Umbilical cord (tissue), 2 donors: ENCODE measurements at places on chromosomes 1 and 21.

DNA sequence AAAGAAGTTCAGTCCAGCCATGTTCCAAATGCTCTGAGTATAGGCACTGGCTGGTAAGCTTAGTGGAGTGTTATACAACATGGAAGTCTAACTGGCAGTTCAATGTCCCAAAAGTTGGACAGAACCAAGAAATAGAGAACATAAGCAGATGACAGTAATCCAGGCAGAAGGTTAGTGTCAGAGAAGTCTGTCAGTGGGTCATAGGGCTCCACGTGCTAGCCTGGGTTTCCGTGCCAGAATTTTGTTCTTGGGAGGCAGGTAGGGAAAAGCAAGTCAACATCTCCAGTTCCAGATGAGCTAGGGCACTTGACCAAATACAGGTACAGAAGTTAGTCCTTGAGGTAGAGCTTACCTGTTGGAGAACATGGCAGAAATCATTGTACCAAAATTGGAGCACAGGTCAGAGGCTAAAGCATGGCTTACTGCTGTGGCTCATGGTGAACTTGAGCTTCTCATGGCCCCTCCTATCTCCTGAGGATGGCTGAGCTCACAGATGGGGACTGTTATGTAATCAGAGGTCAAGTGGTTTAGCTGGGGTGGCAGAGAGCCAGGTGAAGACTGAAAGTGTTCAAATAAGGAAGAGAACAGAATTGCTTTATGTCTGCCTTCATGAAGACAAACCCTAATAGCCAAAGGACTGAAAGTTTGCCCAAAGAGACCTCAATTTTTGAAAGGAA lies 170.8 kb downstream of the NFIA start:
- peak; percentile 52 for DNase-seq

GRCh38 chr21:43597052-43597451 lies 62.2 kb downstream of the HSF2BP start:
- DNase-seq, result no peak

DNA sequence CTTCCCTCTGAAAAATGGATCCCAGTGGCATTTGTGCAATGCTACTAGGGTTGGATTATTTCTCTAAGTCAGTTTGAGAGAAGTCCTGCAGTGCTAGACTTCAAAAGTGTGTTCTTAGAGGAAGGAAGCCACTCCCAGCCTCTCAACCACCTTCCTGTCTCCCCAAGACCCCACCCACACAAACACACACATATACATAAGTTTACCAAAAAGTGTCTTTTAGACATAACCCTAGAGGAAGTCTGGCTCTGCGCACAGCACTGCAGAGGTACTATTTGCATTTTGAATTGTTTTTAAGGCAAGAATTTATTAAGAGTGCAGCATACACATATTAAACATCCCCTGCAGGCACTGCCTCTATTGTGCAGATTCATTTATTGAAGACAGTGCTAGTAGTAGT lies 127.3 kb downstream of the HHIPL2 start:
- DNase-seq, result no peak

DNA sequence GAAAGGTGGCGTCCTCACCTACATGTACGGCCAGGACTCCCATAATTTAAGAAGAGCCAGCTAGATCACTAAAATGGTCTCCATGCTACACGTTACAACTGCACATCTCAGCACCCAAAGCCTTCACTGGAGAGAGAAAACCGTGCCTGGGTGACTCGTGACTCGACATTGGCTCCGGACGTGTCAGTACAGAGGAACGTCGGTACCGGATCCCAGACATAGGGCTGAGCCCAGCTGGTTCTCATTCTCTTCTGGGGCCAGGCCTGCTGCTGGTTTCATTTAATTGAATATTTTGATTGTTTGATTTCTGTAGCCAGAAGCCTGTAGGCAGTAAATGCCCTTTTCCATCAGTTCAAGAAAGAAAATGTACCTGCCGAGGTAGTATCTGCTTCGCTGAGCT lies 93.1 kb downstream of the HHIPL2 start:
- no peak for DNase-seq

- DNase-seq, result no peak
These were observed at the start of gene KRTAP12-3 for GRCh38 chr21:44657635-44658540. Gene KRTAP12-3, plus strand, starts transcription at chr21:44657932. Its CDS starts 48 bp downstream, at chr21:44657980.

DNA sequence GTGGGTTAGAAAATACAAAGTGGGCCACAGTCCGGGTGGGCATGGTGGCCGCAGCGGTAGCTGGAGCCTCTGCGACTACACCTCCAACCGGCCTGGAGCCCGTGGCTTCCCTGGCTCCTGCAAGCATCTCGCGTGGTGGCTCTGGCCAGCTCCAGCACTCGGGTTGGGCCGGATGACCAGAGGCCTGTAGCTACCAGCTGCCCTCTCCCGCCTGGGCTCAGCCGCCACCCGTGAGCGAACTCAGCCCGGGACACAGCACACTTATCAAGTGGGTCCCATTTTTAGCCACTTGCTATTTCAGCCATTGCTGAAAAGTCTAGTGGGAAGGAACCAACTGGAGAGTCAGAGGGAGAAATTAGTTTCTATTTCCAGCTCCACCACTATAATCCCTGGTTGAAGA lies 107.7 kb upstream of the CACYBP start:
- no peak for DNase-seq

DNA sequence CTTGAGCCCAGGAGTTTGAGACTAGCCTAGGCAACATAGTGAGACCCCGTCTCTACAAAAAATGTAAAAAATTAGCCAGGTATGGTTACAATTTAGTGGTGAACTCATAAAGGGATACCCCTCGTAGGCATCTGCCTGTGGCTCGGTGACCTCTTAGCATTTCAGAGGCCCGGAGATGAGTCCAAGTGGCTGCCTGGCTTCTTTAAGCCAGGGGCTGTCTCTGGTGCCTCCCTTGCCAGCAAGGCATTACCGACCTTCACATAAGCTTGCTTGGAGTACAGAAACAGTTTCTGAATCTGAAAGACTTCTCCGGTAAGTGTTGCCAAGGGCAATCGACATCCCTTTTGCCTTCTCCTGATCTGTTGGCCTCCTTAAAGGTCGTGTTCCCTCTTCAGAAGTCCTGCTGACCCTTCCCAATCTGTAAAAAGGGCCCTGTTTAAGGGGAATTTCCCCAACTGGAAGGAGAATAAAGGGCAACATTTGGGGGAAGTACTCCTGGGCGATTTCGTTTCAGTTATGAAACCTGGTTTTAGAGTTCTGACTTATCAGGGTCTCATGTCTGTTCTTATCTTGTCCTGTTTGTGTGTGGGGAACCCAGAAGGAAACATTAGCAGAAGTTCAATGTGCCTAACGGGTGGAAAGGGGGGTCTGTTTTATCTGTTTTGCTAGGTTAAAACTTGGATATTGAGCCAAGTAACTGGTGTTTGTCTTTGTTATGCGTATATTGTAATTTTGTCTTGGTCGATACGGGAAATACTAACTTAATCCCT lies 32.9 kb downstream of the KIFAP3 start:
- DNase-seq, result no peak

DNA sequence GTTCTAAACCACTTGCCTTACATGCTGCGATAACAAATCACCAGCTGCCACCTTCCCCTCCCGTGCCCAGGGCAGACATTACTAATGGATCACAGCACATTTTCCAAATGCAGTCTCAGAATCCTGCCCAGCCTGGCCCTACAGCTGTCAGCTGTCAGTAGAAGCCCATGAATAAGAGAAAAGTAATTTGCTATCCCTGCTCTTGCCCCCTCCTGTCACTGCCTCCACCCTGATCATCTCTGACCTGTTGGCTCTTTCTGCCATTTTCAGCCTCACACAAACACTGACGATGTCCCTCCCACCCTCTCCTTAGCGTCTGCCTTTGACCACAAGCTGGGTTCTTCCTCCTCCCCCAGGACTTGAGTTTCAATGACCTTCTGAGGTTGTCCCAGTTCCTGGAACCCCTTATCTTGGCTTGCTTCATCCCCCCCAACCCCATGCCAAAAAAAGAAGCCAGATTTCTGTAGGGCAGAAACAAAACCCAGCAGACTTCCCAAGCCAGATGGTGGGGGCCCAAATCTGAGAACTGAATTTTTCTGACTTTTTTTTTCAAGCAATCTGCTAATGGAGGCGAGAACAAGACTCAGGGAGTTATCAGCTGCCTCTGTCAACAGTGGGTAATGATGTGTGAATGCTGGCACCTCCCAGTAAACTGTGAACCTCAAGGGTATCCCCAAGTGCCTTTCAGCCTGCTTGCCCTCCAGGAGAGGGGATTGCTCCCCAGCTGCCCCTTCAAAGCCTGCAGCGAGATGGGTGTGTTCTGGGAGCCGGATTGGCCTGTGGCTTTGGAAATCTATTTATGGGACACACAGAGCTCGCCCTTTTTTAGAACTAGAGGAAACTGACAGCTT lies 216.5 kb upstream of the VAMP3 start:
- no peak for DNase-seq

DNA sequence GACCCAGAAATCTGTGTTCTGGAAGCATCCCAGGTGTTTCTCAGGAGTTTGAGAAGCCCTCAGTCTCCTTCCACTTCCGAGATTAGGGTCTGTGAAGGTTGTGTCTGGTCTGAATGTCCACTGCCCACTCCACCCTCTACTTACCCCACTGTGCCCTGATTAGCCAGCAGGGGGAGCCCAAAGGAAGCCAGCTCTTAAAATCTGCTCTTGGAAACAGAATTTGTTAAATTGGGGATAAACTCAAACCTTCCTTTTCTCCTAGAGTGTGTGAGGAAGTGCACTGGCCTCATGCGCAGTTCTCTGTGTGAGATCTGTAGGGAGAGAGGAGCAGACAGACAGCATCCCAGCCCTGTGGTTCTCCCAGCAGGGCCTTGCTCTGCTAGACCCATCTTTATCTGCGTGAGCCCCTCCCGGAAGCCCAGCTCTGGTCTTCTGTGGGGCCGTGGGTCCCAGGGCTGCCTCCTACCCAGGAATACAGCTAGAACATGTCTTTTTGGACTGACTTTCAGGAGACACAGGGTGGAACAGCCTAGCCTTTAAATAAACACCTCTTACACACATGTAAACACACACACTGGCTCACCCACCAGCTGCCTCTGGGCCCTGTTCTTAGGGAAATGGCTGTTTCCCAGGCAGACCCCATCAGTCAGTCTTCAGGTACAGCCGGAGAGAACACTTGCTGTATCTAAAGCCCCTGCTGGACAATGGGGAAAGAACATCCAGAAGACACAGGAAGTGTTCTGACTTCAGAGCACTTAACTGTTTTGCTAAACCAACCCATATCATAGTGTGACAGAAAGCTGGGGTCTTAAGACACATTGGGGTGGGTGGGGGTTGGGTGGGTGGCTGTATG lies 52.2 kb downstream of the SMYD2 start:
- DNase-seq, result peak; percentile 54

- DNase-seq, result no peak
These were observed 68.2 kb downstream of the CLSTN1 start for GRCh38 chr1:9755441-9755995.

DNA sequence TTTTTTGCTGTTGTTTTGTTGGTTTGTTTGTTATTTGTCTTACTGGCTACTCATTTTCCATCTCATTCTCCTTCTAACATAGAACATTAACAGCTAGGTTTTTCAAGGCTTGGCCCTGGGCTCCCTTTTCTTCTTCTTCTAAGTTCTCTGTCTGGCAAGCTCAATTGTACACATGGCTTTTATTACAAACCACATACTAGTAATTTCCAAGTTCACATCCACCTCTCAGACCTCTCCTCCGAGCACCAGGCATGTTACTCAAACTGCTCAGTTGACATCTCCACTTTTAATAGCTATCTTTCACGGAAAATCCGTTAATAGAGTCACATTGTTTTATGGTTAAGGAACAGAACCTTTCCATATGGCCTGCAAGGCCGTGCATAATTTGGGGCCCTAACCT lies 736.9 kb upstream of the ADAMTS5 start:
- no peak for DNase-seq

- DNase-seq, result no peak
These were observed 6.8 kb downstream of the THBS3 start for GRCh38 chr1:155200920-155201319.

GRCh38 chr1:235160383-235160956 lies 580 bp downstream of the RBM34 start:
- DNase-seq, result peak; percentile 4

DNA sequence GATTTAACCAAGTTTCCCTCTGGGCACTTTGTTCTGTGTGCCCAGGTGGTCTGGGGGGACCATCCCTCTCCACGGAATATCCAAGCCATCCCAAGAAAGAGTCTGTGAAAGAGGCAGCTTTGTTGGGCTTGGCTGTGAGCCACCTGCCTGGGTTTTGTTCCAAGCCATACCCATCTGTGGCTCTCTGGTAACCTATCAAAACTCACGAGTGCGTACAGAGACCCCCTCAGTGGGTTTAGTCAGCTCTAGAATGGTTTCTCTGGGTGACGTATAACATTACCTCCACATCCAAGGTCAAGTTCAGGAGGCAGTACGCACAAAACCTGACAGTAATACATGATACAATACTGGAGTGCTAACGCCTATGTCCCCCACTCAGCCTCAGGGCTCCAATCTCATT lies 54.2 kb downstream of the DNTTIP2 start:
- no peak for DNase-seq

DNA sequence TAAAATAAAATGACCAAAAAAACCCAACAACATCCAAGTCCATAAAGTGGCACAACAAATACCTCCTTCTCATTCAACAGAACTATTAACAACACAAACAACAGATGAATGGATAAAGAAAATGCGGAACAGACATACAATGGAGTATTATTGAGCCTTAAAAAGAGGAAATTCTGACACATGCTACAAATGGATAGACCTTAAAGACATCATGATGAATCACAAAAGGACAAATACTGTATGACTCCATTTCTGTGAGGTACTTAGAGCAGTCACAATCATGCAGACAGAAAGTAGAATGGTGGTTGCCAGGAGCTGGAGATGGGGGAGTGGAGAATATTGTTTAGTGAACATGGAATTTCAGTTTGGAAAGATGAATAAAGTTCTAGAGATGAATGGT lies 42.6 kb downstream of the EYA3 start:
- no peak for DNase-seq

DNA sequence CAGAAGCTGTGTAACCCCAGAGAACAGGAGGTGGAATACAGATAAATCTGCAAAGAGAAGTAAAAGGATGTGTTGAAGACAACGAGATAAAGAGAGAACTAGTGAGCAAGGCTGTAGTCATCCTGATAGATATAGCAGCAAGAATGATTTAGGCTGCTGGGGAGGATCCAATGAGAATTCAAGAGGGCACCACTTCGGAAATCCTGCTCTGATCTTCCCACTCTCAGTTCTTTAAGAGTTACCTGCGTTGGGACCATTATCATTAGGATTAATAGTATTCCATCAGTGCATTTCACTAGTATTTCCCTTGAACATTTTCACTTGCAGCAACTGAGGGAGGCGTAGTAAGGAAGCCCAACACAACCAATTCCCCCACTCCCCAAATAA lies at the start of gene BRINP3:
Gene BRINP3 (minus strand): TSS at position 103 of the 387 bp plus-strand sequence.
- DNase-seq, result peak; percentile 10

DNA sequence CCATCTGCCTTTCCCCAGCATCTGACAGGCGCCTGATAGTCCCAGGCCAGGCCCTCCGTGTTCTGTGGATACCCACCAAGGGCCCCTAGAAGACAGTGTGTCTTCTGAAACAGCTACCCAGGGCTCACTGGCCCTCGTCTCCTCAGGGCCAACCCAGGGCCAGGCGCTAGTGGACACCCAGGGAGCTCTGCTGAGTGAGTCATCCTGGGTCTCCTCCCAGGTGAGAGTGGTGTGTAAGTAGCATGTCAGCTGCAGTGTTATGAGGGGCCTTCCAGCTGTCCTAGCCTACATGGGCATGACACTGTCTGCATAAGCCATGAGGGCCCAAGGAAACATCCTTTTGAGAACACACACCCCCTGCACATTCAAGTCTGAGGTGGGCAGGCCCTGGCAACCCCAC lies 36.7 kb downstream of the CHD5 start:
- no peak for DNase-seq

GRCh38 chr1:17080085-17080759 lies 26.4 kb upstream of the SDHB start:
- no peak for DNase-seq

GRCh38 chr1:32666901-32667566 lies 16.0 kb downstream of the RBBP4 start:
- peak; percentile 68 for DNase-seq

GRCh38 chr1:10682449-10683309 lies 113.8 kb downstream of the CASZ1 start:
- DNase-seq, result no peak
